ENCODE measurements at places on chromosomes 16 and 17.

DNA sequence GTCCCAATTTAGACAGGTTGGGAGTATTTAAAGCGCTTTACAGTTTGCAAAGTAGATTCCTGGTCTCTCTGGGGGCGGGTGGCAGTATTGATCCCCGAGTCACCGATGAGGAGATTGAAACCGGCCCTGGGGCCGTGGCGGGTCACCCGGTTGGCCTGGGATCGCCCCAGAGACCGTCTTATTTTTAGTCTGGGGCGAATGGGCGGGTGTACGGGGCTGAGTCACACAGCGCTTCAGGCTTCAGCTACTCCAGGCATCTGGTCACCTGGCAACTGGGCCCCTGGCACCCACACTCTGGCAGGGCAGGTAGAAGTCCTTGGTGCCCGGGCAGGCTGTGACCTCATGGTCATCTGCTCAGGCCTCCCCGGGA is 669 bp downstream of the MIEF2 start:
- DNase-seq: no peak

DNA sequence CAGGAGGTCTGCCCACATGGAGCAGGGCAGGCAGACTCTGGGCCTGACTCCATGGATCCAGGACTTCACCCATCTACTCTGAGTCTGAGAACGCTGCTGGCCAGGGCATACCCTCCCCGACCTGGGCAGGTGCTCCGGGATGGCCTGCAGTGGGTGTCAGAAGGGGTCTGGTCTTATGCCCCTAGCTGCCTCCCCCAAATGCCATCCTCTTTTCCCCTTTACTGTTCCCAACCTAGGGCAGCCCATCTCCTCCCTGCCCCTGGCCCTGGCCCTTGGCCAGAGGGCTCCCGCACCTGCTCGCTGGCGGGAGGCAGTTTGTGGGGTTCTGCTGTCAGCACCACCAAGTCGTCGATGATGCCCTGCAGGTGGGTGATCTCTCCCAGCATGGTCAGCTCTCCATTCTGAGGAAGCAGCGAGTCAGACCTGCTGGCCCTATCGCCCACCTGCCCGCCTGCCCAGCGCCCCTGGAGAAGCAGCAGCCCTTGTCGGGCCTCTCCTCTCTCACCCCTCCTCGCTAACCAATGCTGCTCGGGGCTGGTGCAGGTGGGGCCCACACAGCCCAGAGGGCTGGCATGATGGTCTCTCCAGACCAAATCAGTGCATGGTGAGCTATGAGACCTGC is 8.2 kb downstream of the MTSS2 start:
- DNase-seq: no peak

DNA sequence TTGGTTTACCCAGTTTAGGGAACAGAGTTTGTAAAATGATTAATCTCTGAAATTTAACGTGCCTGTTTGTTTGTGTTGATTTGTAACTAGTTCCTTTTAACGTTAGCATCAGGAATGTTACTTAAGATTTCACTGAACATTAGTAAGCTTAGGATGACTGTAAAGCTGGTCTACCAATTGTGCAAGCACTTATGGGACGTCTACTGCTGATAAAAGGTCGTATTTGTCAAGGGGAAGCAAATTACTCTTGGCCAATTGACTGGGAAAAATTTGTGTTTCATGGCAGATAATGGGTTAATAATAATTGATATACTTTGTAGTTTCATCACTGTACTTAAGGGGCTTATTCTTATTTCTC is 11.8 kb downstream of the METTL9 start:
- DNase-seq: no peak

GRCh38 chr16:5549802-5550201 is 452.2 kb upstream of the EEF2KMT start:
- DNase-seq: no peak

DNA sequence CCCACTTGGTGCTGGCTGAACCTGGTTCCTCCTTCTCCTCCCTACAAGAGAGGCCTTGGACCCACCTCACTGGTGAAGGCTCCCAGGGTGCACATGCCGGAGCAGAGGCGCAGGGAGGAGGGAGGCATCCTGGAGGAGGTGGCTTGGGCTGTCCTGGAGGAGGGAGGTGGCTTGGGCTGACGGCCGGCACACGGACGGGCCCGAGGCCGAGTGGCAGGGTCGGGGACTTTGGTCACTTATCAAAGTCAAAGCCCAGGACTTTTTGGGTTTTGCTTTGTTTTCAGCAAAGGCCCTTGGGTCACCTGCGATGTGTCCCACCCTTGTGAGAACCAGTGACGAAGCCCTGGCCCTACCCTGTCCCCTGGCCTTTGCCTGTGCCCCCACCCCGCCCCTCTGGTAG is 28.5 kb downstream of the ENDOV start:
- no peak for DNase-seq

GRCh38 chr17:82577300-82577699 is 57.8 kb downstream of the FOXK2 start:
- DNase-seq: no peak

DNA sequence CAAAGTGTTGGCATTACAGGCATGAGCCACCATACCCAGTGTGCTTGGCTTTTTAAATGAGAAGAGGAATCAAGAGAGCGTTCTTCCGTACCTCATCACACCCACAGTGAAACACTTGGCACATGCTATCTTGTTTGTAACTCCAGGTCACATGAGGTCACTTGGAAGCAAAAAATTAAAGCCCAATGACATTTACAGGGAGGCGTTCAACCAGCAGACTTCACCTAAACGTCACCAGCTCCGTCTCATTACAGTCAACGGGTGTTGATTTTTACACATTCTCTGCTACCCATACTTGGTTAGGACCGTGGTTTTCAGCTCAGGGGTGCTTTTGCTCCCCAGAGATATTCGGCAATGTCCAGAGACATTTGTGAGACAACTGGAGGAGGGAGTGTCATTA is 127.0 kb downstream of the XYLT1 start:
- no peak for DNase-seq

- DNase-seq: no peak
Observed at GRCh38 chr16:78638371-78638770, 538.9 kb downstream of the WWOX start.

DNA sequence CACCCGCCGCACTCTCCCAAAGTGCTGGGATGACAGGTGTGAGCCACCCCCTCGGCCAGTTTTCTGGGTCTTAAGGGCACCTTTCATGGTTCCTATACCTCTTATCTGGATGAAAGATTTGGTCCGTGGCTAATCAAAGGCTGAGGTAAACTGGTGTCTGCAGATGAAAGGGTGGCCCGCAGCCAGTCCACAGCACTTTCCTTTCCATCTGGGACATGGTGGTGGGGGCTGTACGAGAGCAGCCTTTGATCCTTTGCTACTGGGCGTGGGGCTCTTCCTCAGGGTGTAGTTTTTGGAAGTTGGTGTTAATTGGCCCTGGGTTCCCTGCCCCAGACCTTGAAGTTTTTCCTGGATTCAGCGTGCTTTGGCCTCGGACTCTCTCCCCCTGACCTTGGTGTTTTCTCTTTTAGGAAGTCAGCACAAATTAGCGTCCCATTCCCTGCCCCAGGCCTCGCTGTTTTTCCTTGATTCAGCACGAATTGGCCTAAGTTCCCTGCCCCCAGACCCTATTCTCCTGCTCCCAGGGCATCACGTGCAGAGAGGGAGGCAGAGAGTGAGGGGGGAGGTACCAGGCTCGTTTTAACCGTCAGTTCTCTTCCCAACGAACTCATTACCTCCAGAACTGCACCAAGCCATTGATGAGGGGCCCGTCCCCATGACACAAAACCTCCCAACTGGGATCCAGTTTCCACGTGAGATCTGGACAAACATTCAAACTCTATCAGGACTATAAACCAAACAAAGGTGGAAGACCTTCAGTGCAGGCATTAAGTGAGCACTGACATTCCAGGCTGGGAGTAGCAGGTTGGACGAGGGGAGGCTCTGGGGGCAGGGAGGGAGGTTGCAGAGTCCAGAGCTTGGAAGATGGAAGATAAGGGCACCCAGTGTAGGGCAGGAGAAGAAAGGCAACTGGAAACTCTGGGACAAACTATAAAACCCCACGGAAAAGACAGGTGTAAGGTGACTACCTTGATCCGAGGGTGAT is 11.6 kb downstream of the DPEP1 start:
- DNase-seq: no peak

GRCh38 chr16:75319513-75320411 is 68.3 kb upstream of the BCAR1 start:
- no peak for DNase-seq

DNA sequence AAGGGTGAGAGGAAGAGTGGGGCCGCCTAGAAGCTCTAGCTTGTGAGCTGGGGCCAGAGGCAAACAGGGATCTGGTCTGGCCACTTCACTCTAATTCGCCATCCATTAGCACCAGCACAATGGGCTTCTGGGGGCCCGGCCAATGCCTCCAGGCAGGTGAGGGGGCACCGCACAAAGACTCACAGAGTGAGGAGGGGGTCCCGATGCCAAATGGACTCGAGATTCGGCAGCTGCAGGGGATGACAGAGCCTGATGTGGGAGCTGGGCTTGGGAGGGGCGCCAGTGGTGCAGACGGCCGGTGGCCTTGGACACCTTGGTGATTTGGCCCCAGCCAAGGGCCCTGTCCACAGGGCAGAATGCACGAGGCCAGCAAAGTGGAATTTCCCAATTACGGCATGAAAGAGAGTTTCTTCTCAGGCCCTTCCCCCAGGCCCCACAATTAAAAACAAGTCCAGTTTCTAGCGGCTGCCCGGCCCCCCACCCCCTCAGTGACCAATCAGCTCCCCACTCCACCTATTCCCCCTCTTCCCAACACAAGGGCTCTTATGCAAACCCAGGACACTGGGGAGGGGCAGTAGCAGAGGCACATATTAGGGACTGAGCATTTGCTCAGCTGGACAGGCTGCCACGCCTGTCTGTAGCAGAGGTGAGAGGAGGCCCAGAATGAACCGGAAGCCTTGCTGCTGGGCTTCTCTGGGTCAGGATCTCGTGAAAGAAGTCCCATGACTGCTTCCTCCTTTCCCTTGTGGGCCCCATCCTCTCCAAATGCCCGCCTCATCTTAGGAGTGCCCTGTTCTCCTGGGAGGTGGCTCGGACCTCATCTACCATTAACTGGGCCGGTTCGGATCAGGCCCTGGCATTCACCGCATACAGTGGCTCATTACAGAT is 39.4 kb upstream of the MTSS2 start:
- no peak for DNase-seq

DNA sequence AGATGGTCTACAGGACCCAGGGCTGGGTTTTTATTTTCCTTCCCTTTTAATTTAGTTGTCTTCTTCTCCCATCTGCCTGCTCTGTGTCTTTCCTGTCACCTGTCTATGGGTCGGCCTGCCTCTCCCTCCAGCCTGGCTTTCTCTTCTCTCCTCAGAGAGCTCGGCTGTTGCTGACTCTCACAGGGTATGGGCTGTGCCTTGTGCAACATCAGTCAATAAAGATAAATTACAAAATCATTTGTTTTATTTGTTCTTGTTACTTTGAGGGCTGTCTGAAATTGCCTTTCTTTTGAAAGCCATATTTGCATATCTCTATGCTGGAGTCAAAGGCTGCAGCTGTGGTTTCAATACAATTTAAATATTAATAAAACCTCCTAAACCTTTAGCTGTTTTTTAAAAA is 15.6 kb downstream of the RND2 start:
- no peak for DNase-seq

DNA sequence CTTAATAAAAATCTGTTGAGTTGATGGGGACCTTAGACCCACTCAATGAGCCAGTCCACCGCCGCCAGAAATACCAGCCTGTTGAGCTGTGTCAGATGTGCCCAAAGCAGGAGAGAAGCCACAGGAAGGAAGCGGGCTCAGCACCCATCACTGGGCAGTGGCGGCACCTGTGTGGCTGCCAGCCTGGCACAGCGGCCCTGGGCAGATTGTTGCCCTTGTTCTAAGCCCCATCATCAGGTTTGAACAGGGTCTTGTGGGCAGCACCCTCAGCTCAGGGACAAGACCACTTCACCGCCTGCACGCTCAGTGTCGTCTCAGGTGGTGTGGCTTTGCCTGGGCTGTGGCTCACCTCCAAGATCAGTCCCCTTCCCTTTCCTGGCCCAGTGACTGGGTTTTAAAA is 9.3 kb downstream of the ENDOV start:
- DNase-seq: no peak

- no peak for DNase-seq
Observed at GRCh38 chr16:83550183-83550569, 257.6 kb upstream of the HSBP1 start.

- DNase-seq: no peak
Observed at GRCh38 chr16:13397126-13397525, 495.7 kb downstream of the SHISA9 start.

GRCh38 chr17:42924891-42925290 is 24.3 kb downstream of the G6PC1 start:
- no peak for DNase-seq

GRCh38 chr17:38701504-38702165 is 3.4 kb upstream of the MLLT6 start:
- peak; percentile 46 for DNase-seq

DNA sequence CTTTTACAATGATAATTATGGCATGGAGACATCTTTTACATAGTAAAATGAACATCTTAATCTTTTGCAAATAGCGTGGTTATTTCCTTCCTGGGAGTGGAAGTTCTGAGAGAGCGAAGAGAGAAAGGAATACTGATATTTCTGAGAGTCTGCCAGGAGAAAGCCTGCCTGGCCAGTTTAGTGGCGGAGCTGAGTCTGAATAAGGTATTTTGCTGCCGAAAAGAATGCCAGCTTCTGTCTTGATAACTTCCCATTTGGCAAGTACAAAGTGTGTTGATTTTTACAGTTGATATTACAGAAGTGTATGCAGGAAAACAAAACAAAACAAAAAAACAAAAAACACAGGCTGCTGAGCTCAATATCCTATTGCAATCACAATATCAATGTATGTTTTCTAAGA is 55.9 kb downstream of the KCNJ2 start:
- no peak for DNase-seq

GRCh38 chr17:67125924-67126323 is 81.6 kb downstream of the CACNG1 start:
- DNase-seq: no peak

- no peak for DNase-seq
Observed at GRCh38 chr17:81999976-82000802, 22.5 kb downstream of the CENPX start.

- no peak for DNase-seq
Observed at GRCh38 chr17:10899281-10899680, 61.4 kb upstream of the PIRT start.

- DNase-seq: no peak
Observed at GRCh38 chr17:50972577-50972976, 106.4 kb upstream of the TOB1 start.
